ENCODE measurements at places on chromosomes 12 and 14.

DNA sequence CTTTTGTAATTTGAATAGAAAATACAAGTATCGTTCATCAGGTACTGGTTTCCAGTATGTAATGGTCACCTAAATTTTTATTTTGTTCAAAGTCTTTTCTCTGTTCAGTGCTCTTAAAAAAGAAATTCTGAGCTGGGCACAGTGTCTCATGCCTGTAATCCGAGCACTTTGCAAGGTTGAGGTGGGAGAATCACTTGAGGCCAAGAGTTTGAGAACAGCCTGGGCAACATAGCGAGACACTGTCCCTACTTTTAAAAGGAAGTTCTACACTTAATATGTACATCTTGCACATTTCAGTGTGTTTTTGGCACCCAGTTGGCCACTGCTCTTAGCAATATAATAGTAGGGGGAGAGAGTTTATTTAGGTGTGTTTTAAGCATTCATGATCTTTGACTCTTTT lies 27.9 kb downstream of the PCNX1 start:
- no peak for DNase-seq

- DNase-seq: no peak
Observed at GRCh38 chr14:93748208-93749075, 39.8 kb downstream of the PRIMA1 start.

GRCh38 chr12:71576496-71576895 lies 87.2 kb downstream of the ZFC3H1 start:
- DNase-seq: no peak

DNA sequence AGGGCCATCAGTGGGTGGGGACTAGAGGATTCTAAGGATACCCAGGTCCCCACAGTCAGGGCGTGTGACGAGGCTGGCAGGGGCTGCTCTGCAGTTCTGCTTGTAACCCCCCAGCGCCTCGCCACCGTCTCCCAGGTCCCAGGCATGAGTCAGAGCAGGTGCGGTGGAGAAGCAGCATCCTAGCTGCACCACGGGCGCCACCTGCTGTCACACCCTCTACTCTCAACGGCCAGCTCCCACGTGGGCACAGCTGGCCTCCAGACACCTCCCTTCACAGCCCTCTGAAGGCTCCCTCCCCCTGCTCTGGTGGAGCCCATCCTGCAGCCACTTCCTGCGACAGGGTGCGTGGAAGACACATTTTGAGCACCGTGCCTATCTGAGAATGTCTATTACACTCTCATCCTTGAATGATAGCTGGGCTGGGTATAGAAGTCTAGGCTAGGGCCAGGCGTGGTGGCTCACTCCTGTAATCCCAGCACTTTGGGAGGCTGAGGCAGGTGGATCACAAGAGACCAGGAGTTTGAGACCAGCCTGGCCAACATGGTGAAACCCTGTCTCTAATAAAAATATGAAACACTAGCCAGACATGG lies 6.9 kb upstream of the NUDT14 start:
- DNase-seq: no peak

DNA sequence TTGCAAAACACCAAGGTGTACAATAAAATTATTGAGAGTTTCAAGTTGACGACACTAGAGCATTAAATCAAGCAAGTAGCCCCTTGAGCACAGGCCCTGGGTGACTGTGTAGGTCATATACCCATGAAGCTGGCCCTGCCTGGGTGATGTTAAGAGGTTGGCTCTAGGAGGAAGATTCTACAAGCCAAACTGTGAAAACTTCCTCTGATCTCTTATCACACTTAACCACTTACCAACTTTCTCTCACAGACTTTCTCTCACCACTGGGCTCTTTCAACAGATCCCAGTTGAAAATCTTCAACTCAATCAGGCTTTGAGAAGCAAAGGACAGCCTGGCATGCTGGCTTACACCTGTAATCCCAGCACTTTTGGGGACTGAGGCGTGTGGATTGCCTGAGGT lies 186.9 kb upstream of the BTG1 start:
- no peak for DNase-seq

GRCh38 chr14:104320611-104321086 lies 182.3 kb downstream of the KIF26A start:
- DNase-seq: no peak

DNA sequence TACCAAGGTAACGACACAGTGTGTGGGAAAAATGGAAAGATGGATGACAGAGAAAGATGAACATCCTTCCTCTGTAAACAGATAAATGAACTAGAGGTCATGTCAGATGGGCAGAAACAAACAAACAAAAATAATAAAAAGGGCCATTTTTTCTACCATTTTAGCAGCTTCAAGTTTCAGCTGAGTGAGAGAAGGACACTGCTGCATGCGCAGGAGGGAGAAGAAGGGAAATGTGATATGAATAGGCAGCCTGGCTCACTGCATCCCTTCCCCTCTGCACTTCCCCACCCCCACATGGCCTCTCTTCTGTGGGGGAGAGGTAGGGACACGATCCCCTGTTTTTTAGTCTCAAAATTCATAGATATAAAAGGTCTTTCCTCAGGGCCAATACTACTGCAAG lies 492.0 kb downstream of the NELL2 start:
- no peak for DNase-seq

GRCh38 chr14:22689199-22689598 lies 45.0 kb upstream of the OR6J1 start:
- DNase-seq: peak; percentile 97

DNA sequence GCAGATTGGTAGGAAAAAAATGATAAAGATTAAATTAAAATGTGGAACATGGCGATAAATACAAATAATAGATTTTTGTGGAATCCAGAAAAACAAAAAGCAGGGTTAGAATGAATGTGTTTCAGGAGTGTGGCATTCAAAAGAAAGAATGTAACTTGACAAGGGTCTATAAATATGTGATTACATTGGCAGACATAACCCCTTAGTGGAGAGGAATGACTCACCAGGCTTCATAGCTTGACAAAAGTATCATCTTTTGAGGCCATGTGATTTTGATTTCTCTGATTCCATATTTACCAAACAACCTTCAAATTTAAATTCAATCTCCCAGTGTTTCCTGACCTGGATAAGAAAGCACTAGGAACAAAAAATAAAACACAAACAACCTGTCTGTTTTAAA lies 24.4 kb upstream of the MGST1 start:
- DNase-seq: peak; percentile 48

GRCh38 chr12:63998584-63998983 lies 154.1 kb downstream of the SRGAP1 start:
- DNase-seq: no peak

DNA sequence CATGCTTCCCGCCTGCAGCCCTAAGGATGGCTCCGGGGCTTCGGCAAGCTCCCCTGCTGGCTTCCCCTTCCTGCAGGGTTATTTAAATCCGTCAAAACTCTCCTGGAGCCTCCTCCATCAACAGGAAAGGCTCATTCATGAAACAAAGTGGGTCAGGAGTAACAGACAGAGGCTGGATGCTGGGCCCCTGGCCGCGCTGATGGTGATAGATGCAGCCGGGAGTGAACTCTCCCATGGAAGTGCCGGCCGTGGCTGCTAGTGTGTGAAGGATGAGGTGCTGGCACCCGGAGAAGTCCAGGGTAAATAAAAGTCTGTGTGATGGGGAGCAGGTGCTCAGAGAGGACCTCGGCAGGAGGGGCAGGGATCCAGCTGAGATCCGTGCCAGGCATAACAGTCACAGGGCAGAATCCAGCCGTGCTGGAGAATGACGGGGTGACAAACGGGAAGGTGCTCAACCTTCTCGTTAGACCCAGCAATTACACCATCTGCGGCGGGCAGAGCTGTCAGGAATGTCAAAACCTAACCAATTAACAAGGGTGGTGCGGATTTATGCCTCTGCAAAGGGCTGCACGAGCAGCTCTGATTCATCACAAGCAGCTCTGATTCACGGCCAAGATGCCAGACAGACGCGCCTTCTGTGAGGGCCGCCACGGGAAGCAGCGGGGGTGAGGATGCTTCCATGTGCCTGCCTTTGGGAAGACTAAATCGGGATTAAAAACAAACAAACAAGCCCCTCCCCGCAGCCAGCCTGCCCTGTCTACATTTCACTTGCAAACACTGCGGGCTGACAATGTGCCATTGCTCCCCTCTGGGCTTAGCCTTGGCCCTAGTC lies 55.6 kb downstream of the SYNE3 start:
- peak; percentile 63 for DNase-seq

- no peak for DNase-seq
Observed at GRCh38 chr12:93519859-93520258, 52.5 kb downstream of the MRPL42 start.

DNA sequence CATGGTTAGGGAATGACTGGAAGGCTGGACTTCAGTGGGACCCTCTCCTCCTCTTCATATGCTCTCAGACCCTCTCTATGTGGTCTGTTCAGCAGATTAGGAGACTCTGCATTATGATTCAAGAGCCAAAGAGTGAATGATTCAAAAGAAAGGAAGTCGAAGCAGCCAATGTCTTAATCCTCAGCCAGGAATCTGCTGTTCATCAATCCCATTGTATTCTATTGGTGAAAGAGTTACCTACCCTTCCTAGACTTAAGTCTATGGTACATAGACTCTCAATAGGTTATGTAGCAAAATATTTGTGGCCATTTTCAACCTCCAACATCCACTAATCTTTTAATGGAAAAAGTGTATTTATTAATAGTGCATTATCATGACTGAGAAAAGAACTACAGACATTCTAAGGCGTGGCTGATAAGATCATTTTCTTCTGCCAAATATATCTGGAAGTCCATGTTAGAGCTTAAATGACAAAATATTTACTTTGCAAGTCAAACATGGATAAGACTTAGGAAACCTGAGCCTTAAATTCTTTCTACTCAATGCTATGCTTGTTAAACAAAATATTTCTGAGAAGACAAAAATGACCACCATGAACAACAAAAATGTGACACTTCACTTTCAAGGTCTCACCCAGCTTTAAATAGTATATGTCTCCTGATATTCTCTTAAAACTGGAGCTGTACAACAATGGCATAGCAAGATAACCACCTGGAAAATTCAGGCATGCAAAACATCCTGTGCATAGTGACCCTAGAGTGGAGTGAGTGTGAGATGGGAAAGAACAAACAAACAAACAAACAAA lies 1100.6 kb downstream of the GALC start:
- no peak for DNase-seq

Data from choroid plexus epithelial cell (primary cell).